ENCODE measurements at places on chromosomes 11 and 22.

DNA sequence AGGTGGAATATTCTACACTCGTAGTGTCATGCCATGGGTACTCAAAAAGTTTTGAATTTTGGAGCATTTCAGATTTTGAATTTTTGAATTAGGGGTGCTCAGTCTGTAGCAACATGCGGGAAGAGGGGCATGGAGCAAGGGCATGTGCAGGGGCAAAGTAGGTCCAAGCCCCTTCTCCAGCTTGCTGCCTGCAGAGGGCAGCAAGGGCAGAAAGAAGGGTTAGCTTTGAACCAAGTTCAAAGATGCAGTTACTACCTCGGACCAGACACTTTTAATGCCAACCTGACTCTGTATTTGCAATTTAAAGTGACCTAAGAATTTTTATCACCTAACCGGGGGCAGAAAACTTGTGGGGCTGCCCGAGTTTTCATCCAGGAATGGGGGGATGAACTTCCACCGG lies 68.2 kb downstream of the CD82 start:
- peak; percentile 42 for DNase-seq

GRCh38 chr11:115606498-115607220 lies 102.4 kb upstream of the CADM1 start:
- DNase-seq, result peak; percentile 62

DNA sequence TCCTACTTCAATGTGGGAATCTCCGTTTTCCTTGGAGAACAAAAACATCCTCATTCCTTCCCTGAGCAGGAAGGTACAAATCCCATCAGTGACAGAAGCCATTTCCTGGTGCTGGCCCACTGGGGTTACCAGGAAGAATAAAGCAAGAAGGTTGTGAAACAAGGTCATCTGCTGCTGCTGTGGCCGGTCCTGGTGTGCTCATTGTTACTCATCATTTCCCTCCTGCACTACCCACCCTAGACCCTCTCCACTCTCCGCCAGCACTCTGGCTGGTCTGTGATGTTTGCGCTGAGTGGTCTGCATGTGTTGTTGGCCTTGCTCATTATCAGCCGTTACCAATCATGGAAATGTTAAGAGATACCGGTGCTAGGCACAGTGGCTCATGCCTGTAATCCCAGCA lies 37.0 kb downstream of the OSBP2 start:
- DNase-seq, result no peak

DNA sequence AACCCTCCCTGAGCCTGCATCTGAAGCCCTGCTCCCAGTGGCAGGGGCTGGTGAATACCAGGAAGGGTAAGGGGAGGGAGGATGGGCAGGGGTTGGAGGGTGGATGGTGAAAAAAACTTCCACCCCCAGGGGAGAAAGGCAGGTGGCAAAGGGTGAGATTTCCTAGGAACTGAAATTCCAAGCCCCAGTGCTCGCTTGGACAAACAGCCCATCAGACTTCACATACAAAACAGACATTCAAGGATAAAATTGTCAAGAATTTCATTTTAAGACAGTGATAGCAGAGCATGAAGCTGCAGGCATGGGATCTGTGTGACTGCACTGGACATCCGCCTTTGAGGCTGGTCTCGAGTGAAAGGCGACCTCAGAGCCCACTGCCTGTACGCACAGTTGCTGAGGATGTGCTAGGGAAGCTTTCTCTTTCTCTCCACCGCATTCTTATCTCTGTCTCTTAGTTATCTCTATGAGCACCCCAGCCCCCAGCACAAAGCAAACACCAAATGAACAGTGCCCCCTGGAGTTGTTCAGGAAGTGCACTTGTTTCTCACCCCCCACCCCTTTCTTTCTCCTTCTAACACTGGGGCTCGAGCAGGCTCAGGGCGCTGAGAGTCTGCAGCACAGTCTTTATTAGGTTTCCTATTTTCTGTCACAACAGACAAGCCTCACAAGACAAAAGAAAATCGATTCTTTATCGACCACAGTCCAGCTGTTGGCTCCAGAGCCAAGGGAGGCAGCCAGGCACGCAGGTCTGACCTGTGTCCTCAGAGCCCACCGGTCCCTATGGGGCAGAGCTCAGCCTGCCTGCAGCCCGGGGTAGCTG lies 237.3 kb upstream of the NCAM1 start:
- DNase-seq, result peak; percentile 21

- DNase-seq, result no peak
These were observed 4.2 kb downstream of the SGSM1 start for GRCh38 chr22:24810043-24810749.

- no peak for DNase-seq
These were observed 8.0 kb upstream of the PDGFB start for GRCh38 chr22:39252461-39253434.

- no peak for DNase-seq
These were observed 2.1 kb downstream of the INPPL1 start for GRCh38 chr11:72226701-72227100.

- no peak for DNase-seq
These were observed 32.8 kb upstream of the SERPIND1 start for GRCh38 chr22:20741008-20741633.

DNA sequence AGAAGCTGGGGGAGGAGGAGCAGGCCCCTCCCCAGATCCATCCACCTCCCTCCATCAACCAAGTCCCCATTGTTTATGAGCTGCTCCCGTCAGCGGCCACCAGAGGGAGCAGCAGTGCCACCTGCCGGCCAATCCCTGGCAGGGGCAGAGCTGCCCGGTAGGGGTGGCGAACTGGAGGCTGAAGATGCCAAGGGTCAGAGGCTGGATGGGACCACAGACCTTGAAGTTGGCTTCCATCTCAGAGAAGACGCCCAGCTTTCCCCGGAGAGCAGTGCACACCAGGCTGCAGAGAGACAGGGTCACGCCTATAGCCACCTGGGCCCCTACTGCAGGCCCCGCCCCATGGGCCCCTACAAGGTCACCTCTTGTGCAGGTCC lies 3.6 kb downstream of the FIBP start:
- no peak for DNase-seq

GRCh38 chr11:15635521-15635920 lies 520.8 kb downstream of the INSC start:
- DNase-seq, result no peak

DNA sequence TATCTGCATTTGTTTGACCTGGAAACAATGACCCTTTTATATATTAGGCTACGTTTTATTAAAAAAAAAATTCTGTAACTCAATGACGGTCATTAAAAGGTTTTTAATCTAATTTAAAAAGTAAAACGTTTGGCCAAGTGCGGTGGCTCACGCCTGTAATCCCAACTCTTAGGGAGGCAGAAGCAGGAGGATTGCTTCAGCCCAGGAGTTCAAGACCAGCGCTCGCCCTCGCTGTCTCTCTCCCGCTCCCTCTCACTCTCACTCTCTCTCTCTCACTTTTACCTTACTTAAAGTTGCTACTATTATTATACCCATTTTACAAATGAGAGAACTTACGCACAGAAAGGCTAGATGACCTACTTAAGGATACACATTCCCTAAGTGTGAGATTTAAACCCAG lies 814 bp upstream of the NARS2 start:
- no peak for DNase-seq

DNA sequence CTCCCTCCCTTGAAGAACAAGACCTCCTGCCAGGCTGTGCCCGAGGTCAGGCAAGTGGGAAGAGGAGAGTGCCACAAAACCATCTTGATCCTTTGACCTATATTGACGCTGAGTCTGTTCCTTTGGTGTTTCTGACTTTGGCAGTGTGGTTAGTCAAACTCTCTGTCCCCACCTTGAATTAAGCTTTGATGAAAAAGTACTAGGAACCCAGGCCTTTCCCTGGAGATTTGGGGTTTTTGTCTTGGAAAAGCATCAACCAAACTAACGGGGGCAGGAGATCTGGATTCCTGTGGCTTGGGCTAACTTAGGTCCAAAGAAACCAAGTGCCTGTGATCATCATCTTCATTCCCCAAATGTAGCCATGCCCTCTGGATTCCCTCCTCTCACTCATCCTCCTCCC lies 40.4 kb downstream of the ARFGAP2 start:
- DNase-seq, result no peak

DNA sequence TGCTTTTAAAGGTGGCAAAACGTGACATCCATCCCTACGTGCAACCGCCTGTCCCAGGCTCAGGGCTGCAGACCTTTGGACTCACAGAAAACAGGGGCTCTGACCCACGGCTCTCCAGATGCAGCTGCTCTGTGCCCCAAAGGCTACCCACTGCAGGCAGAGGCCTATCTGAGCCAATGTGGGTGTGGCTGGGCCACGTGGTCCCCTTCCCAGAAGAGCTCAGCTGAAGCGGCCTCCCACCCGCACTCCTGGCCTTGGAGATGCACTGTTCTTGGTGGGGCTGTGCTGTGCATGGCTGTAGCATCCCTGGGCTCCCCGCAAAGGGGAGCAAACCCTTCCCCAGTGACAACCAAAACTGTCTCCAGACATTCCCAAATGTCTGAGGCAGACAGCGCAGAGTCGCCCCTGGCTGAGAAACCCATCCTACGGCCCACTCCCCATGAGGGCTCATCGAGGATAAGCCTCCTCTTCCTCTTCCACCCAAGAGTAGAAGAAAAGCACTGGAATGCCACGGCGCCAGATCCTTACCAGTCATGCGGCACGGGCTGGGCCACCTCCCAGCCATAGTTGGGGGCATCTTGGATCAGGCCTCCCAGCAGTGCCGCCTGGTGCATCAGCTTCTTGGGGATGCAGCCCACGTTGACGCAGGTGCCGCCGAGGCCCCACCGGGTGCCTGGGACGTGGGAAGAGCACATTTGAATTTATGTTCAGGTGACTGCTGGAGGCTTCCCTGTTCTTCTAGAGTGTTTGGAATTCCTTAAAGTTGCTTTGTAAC lies 23.1 kb upstream of the COMT start:
- no peak for DNase-seq

DNA sequence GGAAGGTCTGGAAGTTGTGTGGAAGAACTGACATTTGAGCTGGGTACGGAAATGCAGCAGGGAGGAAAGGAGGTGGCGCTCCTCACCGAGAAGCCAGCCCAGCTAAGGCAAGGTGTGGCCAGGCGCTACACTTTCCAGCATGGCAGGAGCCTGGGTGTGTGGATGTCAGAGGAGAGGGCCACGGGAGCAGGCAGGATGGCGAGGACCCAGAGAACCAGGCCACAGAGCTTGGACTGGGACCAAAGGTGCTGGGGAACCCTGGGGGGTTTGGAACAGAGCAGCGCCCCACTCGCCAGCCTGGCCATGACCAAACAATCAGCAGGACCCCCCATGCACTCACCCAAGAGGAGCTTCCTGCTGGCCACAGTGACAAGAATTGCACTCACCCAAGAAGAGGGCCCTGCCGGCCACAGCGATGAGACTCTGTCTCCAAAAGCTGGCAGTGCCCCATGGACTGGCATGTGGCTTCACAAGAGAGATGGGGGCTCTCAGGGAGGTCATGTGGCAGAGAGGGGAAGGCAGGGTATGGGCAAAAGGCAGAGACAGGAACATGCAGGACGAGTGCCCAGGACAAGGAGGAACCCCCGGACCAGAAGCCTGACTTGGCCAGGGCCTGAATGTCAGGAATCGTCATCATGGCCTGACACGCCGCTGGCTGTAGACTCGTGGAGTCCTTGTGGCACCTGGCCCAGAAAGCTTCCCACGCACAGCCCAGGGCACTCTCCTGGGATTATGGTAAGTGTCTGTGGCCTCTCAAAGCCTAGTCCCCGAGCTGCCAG lies 45.4 kb downstream of the IGF2 start:
- DNase-seq, result no peak
